HuH-7 (cell line): ENCODE measurements at places on chromosomes 16 and 17.

DNA sequence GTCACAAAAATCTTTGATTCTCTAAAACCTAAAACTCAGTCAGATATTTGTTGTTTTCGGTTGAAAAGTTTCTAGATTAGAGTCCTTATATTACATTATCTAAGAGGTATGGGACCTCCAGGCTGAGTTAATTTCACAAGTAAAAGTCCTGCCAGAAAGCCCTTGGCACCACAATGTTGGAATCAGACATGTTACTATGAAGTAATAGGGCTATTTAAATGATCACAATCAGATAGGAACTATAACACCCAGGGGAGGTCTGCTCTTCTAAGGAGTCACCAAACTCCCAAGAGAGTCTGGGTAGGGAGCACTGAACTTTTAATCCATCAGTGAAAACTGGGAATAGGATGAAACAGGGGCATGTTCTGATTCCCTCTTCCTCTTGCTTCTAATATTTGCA, 54.2 kb downstream of the WIPI1 start:
- DNase-seq = no peak

DNA sequence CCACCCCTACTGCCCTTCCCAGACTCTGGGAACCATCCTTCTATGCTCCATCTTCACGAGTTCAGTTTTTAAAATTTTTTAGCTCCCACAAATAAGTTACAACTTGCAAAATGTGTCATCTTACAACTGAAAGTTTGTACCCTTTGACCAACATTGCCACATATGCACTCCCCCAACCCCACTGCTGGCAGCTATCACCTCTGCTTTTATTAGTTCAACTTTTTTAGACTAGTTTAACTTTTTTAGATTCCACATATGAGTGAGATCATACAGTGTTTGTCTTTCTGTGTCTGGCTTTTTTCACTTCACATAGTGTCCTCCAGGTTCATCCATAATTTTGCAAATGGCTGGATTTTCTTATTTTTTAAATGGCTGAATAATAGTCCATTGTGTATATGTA, 7.7 kb downstream of the GPT2 start:
- no peak for DNase-seq

GRCh38 chr17:11140043-11140442, 101.0 kb upstream of the SHISA6 start:
- DNase-seq = no peak

DNA sequence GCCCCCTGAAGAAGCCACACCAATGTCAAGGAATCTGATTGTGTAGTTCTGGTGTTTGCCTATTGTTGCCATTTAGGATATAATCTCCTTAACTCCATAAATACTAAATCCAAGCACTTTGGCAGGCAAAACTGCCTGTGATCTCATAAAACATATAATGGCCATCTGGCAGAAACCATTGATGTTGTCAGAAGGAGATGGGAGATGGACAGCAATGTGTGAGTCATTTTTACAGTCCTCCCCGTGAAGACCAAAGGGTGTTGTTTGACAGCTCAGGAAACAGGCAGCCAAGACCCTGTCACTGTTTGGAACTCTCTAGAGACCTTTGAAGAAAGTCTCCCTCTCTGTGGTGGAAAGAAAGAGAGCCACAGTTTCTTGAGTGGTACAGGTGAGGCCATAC, 454.1 kb downstream of the HS3ST3B1 start:
- DNase-seq = no peak

DNA sequence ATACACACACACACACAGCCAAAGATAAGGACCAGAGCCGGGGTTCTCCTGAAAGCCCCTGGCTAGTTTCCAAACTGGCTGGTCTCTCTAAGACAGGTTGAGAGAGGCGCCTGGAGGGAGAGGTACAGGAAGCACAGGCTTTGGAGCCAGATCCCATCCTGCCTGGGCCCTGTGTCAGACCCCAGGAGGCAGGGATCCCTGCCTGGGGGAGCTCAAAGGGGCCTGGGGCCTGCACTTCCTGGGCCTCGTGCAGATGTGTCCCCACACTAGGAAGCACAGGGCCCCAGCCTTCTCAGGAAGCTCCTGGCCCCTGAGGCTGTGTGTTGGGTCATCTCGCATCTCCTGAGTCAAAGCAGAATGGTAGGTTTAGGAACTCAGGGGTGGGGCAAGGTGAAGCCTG, 16.0 kb downstream of the SLC5A10 start:
- DNase-seq = no peak

GRCh38 chr16:4882633-4883285, 35.5 kb downstream of the UBN1 start:
- DNase-seq = no peak
